Stimulated activated CD8-positive, alpha-beta memory T cell treated with anti-CD3 and anti-CD28 coated beads, Interleukin-15, amount 100 ng/mL, for 48 hours (primary cell): ENCODE measurements at places on chromosomes 1 and 21.

GRCh38 chr1:246139745-246140182 is 367.3 kb downstream of the SMYD3 start:
- no peak for DNase-seq

- no peak for DNase-seq
Observed at GRCh38 chr1:109814223-109814622, 50.5 kb upstream of the EPS8L3 start.

DNA sequence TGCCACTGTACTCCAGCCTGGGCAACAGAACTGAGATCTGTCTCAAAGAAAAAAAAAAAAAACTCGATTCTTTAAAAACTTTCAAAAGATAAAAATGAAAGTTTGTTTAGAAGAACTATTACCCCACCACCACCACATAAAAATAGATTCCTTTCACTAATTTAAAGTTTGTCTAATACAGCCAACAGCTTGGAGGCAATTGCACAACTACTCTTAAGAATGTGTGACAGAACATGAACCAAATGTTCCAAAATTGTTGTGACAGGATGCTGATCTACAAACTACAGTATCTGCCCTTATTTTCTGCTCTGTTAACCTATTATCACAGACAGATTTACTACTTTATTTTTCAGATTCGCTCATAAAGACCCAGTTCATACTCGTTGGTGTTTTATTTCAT is 5.5 kb upstream of the TGFBR3 start:
- no peak for DNase-seq

DNA sequence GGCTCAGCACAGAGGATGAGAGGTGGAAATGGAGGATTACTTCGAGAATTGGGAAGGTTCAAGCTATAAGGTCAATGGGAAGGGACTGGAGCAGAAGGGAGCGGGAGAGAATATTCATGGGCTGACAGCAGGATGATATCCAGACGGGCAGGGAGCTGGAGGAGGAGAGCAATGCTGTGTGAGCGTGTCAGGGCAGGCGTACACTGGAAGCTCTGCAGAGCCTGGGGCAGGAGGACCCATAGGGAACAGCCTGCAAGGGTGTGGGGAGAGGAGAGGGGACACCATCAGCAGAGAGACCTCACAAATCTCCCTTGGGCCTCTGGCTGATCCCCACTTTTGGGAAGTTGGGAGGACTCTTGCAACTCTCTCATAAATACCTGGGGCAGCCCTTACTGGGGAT is 13.7 kb downstream of the CSF1 start:
- no peak for DNase-seq

- no peak for DNase-seq
Observed at GRCh38 chr1:179066471-179066870, 15.4 kb upstream of the TOR3A start.

- no peak for DNase-seq
Observed at GRCh38 chr1:76012341-76013205, 62.0 kb upstream of the ST6GALNAC3 start.

- no peak for DNase-seq
Observed at GRCh38 chr1:177119311-177119710, 45.2 kb downstream of the ASTN1 start.

- DNase-seq = no peak
Observed at GRCh38 chr1:234271243-234271606, 102.0 kb upstream of the COA6 start.

- DNase-seq = no peak
Observed at GRCh38 chr1:39646232-39647081, 7.0 kb upstream of the HEYL start.

GRCh38 chr21:34846601-34847112 is 177.9 kb downstream of the CLIC6 start:
- no peak for DNase-seq

DNA sequence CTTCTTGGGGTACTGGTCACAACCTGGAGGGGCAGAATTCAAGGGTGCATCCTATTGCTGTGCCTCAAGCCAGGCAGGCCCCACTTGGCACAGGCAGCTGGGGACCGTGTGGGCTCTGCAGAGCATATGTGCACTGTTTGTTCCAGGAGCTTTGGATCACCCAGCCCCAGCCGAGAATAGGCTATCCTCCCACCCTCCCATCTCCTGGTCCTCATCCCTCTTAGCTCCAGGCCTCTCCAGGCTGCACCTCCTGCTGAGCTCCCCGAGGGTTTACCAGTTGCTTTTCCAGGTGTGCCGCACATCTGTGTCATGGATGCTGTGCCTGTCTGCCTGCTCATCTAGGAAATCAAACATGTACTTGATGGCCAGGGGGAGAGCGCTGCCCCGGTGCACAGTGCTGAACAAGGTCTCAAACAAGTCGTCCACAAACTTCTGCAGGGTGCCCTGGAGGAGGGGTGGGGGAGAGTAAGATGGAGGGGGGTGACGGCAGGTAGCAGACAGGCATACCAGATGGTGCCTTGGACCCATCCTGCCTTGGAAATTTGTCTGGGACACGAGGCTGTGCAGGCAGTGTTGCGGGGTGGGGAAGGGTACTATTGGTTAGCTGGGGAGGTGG is 120.5 kb upstream of the CD34 start:
- DNase-seq = no peak

DNA sequence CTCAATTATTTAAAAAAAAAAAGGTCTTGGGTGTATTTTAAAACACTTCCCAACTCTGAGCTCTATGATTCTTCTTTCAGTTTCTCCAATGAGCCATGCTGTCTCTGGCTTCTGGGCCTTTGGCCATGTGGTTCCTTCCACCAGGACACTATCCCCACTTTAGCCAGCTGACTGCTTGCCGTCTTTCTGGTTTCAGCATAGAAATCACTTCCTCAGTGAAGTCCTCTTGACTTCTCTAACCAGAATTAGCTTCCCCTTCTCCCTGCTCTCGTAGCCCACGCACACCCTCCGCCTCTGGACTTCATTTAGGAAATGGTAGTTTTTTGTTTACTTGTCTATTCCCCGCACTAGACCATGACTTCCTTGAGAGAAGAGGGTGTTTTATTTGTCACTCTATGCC is 1.1 kb upstream of the DIO1 start:
- no peak for DNase-seq

DNA sequence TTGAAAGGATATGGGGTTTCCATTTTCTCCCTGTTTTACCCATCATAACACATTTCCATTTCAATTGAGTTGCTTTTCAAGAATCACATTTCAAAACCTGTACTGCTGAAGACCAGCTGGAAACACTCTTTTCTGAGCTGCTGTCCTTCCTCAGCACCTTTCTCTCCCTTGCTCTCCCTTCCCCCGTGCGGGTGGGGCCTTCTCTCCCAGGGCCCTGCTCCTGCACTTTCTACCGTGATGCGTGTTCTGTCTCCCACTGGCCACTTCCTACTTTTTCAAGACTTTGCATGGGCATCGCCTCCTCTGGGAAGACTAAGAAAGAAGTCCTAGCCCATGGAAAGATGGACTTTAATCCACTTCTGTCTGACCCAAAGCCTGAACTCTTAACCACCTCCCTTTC is 390.4 kb downstream of the PTPRU start:
- DNase-seq = no peak
